NCI-H1694 (cell line): ENCODE measurements at places on chromosomes 16 and 17.

GRCh38 chr16:7182510-7183109, 150.0 kb upstream of the RBFOX1 start:
- DNase-seq: no peak

DNA sequence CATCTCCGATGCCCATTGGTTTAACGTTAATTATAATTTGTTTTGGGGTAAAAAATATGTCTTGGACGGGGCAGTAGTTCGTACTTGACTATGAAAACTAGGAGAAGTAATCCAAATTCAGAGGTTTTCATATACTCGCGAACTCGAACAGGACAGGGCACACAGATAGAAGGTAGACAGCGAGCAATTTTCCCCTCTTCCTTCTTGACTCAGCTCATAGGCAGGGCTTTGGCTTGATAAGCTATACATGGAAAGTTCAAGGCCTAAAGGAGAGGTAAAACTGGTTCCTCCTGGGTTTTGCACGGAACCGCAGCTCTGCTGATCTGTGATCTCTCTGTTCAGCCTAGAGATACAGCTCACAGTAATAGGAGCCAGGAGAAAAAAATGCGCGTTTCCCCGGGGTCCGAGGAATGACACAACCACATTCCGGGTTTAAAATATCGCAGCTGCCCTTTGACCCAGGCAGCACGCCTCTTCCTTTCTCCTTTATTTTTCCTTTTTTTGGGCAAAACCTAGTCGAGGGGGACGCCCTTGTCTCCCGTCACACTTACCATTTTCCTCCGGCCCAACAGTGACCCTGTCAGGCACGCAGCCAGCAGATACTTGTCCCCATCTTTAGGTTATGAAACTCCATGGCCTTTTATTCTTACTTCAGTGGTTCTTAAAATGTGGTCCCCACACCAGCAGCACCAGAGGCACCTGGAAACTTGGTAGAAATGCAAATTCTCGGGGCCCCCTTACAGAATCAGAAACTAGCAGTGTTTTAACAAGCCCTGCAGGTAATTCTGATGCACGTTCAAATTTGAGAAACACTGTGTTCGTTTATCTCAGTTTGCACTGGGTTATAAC, 1.7 kb upstream of the LASP1 start:
- no peak for DNase-seq

DNA sequence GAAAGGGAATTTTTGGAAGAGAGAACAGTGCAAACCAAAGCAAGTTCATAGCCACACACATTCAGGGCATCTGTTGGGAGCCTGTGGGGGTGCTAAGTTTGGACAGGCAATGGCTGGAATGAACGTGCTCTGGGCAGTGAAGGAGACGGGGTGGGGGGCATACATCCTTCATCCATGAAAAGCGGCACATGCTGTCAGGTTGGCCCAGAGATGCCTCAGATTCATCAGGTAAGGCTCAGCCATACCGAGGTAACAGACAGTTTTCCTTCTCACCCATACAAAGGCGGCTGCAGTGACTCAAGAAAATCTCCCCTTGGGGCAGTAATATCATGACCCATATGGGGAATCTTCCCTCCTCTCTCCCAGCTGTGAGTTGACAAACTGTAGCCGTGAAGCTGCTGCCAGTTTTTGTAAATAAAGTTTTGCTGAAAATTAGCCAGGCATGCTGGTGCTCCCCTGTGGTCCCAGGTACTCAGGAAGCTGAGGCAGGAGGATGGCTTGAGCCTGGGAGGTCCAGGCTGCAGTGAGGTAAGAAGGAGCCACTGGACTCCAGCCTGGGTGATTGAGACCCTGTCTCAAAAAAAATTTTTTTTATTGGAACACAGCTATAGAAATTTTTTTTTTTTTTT, 9.2 kb upstream of the UBALD2 start:
- no peak for DNase-seq

DNA sequence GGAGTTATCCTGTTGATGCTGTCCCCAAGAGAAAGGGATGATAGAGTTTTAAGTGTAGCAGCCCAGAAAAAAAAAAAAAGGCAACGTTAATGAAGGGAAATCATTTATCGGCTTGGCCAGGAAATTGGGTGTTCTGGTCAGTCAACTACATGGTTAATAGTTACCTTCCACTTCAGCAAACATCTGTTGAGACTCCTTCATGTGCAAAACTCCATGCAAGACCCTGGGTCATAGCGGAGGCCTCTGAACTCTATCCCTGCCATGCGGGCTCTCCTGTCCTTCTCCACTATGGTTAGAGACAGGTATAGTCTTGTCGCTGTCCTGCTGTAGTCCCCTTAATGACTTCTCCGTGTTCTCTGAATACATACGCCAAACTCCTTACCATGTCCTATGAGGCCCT, 3.5 kb upstream of the LYRM9 start:
- DNase-seq: no peak

DNA sequence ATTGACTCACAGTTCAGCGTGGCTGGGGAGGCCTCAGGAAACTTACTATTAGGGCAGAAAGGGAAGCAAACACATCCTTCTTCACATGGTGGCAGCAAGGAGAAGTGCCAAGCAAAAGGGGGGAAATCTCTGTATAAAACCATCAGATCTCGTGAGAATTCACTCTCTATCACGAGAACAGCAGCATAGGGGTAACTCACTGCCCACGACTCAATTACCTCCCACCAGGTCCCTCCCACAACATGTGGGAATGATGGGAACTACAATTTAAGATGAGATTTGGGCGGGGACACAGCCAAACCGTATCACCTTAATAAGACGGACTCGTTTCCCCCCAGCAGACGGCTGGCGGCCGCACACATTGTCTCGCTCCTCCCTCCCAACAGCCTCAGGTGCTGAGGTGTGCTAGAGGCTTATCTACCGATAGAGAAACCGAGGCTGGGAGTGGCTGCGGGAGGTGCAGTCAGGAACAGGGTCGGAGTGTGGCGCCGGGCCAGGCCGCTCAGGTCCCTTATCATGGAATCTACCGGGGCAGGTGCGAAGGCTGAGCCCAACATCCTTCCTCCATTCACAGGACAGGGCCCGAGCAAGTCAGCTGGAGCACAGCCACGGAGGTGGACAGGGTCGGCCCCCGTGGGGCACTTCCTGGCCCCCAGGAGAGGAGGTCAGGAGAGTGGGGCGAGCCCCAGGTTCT, 4.9 kb upstream of the ZG16B start:
- no peak for DNase-seq

GRCh38 chr17:14760212-14760611, 459.3 kb downstream of the HS3ST3B1 start:
- no peak for DNase-seq

DNA sequence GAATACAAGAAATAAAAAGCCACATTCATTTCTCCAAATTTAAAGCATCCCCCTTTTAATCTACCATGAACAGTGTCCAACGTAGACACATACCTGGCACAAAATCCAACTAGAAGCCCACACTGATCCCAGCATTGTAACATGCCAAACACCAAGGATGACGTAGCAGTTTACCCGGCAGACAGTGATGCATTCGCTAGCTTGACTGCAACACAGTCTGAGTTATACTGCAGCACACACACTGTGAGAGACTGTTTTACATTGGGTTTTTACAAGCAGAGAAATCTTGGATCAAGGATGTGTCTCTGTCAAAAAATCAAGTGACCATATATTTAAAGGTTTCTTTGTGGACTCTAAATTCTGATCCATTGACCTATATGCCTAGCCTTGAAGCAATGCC, 74.5 kb upstream of the C17orf78 start:
- no peak for DNase-seq

GRCh38 chr17:29591146-29591736, 1.7 kb upstream of the ANKRD13B start:
- DNase-seq: no peak

DNA sequence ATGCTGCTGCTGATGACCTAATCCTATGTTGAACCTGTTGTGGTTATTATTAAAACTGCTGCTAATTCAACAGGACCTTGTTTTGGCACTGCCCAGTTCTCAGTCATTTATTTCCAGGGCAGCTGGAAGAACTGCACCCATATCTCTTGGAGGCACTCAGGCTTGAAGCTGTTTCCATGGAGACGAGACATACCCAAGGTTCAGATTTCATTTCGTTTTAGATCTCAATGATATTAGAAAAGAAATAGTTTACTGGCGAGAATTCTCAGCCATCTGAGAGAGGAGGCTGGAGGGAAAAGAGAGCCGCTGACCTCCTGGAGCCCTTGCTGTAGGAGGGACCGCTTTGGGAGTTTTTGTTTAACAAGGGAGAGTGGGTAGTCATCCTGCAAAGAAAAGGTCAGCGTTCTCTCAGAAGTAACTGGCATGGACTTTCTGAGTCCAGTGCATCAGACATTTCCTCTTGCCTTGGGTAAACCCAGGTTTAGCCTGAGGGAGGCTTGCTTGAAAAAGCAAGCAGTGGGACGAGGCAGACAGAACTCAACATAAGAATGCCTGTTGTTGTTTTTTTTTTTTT, 75.4 kb downstream of the YPEL2 start:
- DNase-seq: peak; percentile 69

- DNase-seq: no peak
These were observed 17.0 kb downstream of the MYL4 start for GRCh38 chr17:47225911-47226688.

DNA sequence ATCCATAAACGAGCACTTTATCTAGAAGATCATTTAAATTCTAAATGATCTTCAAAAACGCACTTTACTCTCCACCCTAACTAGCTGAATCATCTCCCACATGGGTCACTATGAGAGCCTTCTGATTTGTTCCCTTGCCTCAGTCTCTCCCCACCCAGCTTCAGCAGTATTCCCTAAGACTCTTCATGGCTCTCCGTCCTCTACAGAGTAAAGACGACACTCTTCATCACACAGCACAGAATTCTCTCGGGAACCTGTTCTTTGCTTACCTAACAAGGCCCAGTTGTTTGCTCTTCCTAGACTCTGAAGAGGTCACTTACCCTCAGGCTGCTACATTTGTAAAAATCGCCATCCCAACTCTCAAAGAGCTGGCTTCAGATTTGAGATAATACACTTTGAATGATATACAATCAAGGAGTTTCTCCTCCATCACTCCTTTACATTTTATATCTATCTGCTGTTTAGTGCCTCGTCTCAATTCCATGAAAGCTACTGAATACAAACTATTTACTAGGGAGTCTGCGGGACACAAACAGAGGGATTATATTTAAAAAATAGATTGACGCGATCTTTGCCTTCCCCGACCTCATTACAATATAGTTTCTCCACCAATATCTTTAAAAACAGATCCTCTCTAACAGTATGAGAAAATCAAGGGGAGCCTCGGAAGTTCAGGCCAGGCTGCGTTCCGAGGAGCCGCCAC, 511 bp upstream of the LIG3 start:
- DNase-seq: no peak
